ENCODE measurements at places on chromosomes 12 and 14.

- no peak for DNase-seq
Observed at GRCh38 chr14:104996483-104996882, 10.9 kb downstream of the CLBA1 start.

GRCh38 chr14:24411443-24412389 is 12.9 kb downstream of the NYNRIN start:
- DNase-seq: peak; percentile 67

DNA sequence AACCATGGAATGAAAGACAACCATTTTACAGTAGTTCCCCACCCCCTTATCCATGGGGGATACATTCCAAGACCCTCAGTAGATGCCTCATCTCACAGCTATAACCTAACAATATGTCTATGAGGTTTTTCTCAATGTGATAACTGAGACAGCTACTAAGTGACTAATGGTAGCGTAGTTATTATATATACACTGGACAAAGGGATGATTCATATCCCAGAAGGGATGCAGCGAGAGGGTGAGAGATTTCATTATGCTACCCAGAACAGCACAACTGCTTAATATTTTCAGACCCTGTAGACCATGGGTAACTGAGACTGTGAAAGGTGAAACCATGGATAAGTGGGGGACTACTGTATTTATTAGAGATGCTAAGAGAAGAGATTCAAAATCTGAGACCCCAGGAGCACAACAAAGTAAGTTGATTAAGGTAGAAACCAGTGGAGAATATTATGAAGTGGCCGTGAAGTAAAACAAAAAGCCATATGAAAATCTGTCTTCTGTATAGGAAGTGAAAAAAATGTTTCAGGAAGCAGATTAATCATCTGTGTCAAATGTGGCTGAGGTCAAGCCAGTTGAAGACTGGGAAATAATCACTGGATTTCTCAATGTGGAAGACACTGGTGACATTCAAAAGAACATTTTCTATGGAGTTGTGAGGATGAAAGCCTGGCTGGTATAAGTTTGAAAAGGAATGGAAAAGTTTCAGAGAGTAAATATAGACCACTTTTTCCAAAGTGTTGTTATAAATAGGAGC is 77.2 kb downstream of the RPL10L start:
- no peak for DNase-seq

GRCh38 chr14:94536836-94537235 is 24.4 kb upstream of the SERPINA4 start:
- no peak for DNase-seq

DNA sequence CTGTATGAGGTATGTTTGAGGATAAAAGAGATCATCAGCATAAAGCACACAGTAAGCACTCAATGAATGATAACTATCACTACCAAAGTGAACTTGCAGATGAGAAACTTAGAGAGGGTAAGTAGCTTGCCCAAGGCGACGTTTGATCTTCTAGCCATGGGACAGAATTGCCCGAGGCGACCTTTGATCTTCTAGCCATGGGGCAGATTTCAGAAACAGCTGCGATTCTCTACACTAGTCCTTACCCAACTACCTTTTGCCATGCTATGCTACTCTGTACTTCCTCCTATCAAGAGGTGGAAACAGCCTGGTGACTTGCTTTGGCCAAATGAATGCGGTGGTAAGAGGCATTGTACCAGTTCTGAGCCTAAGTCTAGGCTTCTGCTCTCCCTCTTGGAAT is 23.7 kb upstream of the NT5DC3 start:
- DNase-seq: no peak

DNA sequence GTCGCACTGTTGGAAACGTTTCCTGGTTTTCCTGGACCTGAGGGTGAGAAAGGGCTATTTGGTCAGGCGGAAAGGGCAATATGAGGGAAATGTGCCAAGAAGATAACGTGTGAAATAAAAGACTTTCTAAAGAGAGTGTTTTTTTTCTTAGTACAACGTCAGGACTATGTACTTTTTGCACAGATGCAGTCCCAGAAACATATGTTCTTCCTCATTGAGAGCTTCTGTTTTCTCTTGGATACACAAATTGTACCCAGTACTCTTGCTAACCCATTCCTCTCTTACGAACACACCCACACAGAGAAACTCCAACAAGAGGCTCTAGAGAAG is 669 bp upstream of the PKP2 start:
- DNase-seq: no peak

- DNase-seq: no peak
Observed at GRCh38 chr14:52318826-52319645, 4.9 kb downstream of the PTGER2 start.

DNA sequence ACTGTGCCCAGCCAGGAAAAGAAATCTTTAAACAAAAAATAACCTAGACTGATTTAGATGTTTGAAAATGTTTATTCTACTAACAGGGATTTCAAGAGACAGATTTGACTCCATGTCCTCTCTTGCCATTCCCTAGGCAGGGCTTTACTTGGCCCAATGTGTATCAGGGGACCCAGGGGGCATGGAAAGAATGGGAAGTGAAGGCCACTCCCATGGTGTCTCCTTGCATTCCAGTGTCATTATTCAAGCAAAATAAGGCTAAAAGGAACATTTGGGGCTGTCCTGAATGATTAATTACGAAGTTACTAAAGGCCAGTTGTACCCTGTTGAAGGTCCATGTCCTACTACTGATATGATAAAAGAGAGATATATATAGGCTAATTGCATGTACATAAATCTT is 151.9 kb upstream of the ATF7IP start:
- DNase-seq: no peak

DNA sequence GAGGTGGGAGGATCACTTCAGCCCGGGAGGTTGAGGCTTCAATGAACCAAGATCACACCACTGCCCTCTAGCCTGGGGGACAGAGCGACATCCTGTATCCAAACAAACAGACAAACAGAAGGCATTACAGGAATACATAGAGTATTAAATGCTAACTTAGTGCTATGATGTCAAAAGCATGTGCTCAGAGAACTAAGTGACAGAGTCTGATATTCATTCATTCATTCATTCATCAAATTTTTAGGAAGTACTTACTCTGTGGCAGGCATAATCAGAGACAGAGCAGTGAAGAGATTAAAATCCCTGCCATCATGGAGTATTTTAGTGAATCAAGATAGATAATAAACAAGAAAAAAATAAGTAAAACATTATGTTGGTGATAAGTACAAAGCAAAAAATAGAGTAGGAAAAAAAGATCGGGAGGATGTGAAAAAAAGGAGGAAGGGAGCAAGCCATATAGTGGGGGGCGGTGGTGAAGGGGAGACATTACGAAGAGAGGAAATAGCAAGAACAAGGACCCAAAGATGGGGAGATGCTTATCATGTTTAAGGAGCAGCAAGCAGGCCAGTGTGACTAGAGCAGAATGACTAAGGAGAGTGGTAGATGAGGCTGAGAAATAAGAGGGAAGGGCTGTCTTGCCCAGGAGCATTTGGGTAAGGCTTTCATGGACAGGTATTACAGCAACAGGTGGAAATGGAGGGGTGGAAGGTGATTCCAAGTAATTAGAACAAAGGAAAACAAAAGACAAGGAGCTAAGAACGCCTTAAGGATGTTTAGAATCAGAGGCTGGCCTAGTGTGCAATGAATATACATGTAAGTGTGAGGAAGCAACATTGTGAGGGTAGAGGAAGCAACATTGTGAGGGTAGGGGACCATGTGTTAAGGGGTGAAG is 2.8 kb downstream of the MAP4K5 start:
- DNase-seq: no peak

DNA sequence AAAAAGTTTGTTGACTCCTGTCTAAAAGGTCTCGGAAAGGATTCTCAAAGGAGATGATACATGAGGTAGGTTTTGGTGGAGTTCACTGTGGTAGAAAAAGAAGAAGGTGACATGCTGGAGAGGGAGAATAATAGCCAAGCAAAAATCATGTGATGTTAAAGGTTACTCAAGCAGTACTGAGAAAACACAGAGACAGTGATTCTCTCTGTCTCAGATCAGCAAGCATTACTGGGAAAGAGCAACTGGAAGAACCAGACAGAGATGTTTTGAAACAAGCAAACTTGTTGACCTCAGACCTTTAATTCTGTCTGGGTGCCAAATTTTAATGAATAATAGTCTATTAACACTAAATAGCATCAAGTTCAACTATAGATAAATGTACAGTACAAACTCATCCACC is 183.5 kb upstream of the PLEKHG7 start:
- no peak for DNase-seq

- no peak for DNase-seq
Observed at GRCh38 chr14:89379891-89380820, 36.9 kb downstream of the FOXN3 start.

GRCh38 chr12:123634142-123634561 is 523 bp downstream of the GTF2H3 start:
- DNase-seq: no peak

Measured in NCI-H1417 (cell line).